Smooth muscle cell of the coronary artery (primary cell): ENCODE measurements at places on chromosomes 16 and 17. TPM values are rescaled to one million over a fixed set of nuclear protein-coding genes. Genes with fewer than 3 reads are reported as not detected.

GRB7 gene
- total RNA-seq, result under 0.01 and 0.60 TPM in 2 replicates

TNFRSF12A gene
- 42.1 and 365 TPM in 2 replicates for total RNA-seq

CDRT4 gene
- total RNA-seq, result 0.59 and 1.5 TPM in 2 replicates

NT5C gene
- 20.4 and 54.6 TPM in 2 replicates for total RNA-seq

NPW gene
- total RNA-seq, result 0.23 and 0.60 TPM in 2 replicates

KRT9 gene
- not detected in 2 replicates for total RNA-seq

CA4 gene
- total RNA-seq, result not detected in 2 replicates

ADAP2 gene
- total RNA-seq, result 0.30 and 2.0 TPM in 2 replicates

CBFA2T3 gene
- total RNA-seq, result not detected in 2 replicates

CDH5 gene
- 3.3 and 23.2 TPM in 2 replicates for total RNA-seq

TIMM22 gene
- 8.9 and 11.2 TPM in 2 replicates for total RNA-seq

CFAP20 gene
- total RNA-seq, result 39.8 and 45.6 TPM in 2 replicates

OR1F1 gene
- total RNA-seq, result not detected in 2 replicates

RANBP10 gene
- total RNA-seq, result 2.7 and 5.9 TPM in 2 replicates

KIF2B gene
- total RNA-seq, result not detected in 2 replicates

ODAD4 gene
- 0.35 and 0.90 TPM in 2 replicates for total RNA-seq

HCRT gene
- total RNA-seq, result not detected in 2 replicates

TOP3A gene
- total RNA-seq, result 12.9 and 15.2 TPM in 2 replicates

PDIA2 gene
- total RNA-seq, result 0.23 and 0.38 TPM in 2 replicates

ARMC5 gene
- total RNA-seq, result 5.1 and 7.7 TPM in 2 replicates
